ENCODE measurements at places on chromosomes 16 and 17.

- no peaks in the 10 kb centered on the region for H3K36me3 ChIP-seq
- DNase-seq, result peak; percentile 19
- H3K27ac ChIP-seq, result peak overlapping the region; percentile 13
- H3K27me3 ChIP-seq, result no peaks in the 10 kb centered on the region
Measured at GRCh38 chr17:80191865-80192661, 22.2 kb downstream of the CARD14 start.

GRCh38 chr17:12603566-12603965 is 62.1 kb upstream of the MYOCD start:
- H3K27me3 ChIP-seq, result no peaks in the 10 kb centered on the region
- H3K27ac ChIP-seq, result no peak overlapping the region
- DNase-seq, result no peak
- no peak overlapping the region for H3K4me3 ChIP-seq
- H3K4me1 ChIP-seq, result no peaks in the 10 kb centered on the region
- no peaks in the 10 kb centered on the region for H3K36me3 ChIP-seq

- no peak for DNase-seq
- H3K27ac ChIP-seq, result no peak overlapping the region
- no peak overlapping the region for H3K4me3 ChIP-seq
- no peaks in the 10 kb centered on the region for H3K4me1 ChIP-seq
- no peaks in the 10 kb centered on the region for H3K36me3 ChIP-seq
- H3K27me3 ChIP-seq, result no peaks in the 10 kb centered on the region
Measured at GRCh38 chr17:16870253-16871245, 101.4 kb downstream of the TNFRSF13B start.

GRCh38 chr17:32688221-32688620 is 188.7 kb downstream of the MYO1D start:
- no peak overlapping the region for H3K4me3 ChIP-seq
- no peaks in the 10 kb centered on the region for H3K27me3 ChIP-seq
- no peaks in the 10 kb centered on the region for H3K4me1 ChIP-seq
- H3K27ac ChIP-seq, result no peak overlapping the region

- no peaks in the 10 kb centered on the region for H3K36me3 ChIP-seq
- no peaks in the 10 kb centered on the region for H3K4me1 ChIP-seq
- DNase-seq, result no peak
- no peaks in the 10 kb centered on the region for H3K27me3 ChIP-seq
- no peak overlapping the region for H3K4me3 ChIP-seq
Measured at GRCh38 chr16:49601576-49601975, 228.0 kb downstream of the C16orf78 start.

- no peaks in the 10 kb centered on the region for H3K36me3 ChIP-seq
- H3K4me3 ChIP-seq, result no peak overlapping the region
- H3K27ac ChIP-seq, result no peak overlapping the region
- no peak for DNase-seq
- no peaks in the 10 kb centered on the region for H3K4me1 ChIP-seq
- H3K27me3 ChIP-seq, result peaks cover 44% of the 10 kb centered on the region
Measured at GRCh38 chr17:79748295-79749099, 17.8 kb downstream of the ENPP7 start.

GRCh38 chr17:50026837-50027171 is 29.1 kb upstream of the ITGA3 start:
- DNase-seq, result peak; percentile 93
- peak overlapping the region; percentile 61 for H3K27ac ChIP-seq
- H3K27me3 ChIP-seq, result no peaks in the 10 kb centered on the region
- no peaks in the 10 kb centered on the region for H3K36me3 ChIP-seq
- peaks cover 21% of the 10 kb centered on the region for H3K4me1 ChIP-seq

GRCh38 chr17:36813957-36814563 is 123.2 kb upstream of the LHX1 start:
- no peaks in the 10 kb centered on the region for H3K4me1 ChIP-seq
- H3K27me3 ChIP-seq, result peaks cover 13% of the 10 kb centered on the region
- no peak for DNase-seq
- H3K4me3 ChIP-seq, result no peak overlapping the region

GRCh38 chr16:69133373-69133954 is 1.0 kb downstream of the UTP4 start:
- DNase-seq, result no peak
- H3K4me1 ChIP-seq, result peaks cover 4% of the 10 kb centered on the region
- H3K4me3 ChIP-seq, result peak overlapping the region; percentile 81
- H3K27ac ChIP-seq, result no peak overlapping the region
- no peaks in the 10 kb centered on the region for H3K36me3 ChIP-seq
- H3K27me3 ChIP-seq, result no peaks in the 10 kb centered on the region

Data from left lung (tissue), 14 donors.